RWPE2 (cell line): ENCODE measurements at places on chromosomes 7 and 10.

- DNase-seq, result no peak
Measured at GRCh38 chr10:81872206-81872862, 2.7 kb upstream of the NRG3 start.

DNA sequence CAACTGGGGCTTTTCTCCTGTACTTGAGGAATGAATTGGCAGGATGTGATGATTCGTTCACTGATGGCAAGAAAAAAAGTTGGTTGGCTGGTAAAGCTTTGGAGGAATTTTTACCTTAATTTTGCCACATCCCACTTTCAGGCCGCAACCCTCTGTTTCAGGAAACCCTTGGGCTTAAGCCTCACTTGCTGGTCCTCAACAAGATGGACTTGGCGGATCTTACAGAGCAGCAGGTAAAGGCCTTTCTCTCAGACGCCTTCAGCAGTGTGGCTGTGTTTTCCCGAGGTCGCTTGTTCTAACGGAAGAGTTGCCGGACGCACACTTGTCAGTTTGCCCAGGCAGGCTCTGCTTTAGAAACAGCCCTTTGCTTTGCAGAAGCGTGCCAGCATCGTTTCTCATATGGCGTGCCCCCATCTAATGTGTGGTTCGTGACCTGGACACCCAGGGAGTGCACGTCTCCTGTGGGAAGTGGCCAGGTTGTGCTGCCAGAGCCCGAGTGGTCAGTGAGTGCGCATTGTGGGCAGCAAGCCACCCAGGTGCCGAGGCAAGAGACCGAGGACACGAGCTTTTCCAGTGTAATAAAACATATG, 2.2 kb downstream of the MTG1 start:
- peak; percentile 27 for DNase-seq

- DNase-seq, result no peak
Measured at GRCh38 chr10:123166618-123167017, 12.4 kb downstream of the BUB3 start.

GRCh38 chr10:75083972-75084833, 27.3 kb upstream of the SAMD8 start:
- no peak for DNase-seq

DNA sequence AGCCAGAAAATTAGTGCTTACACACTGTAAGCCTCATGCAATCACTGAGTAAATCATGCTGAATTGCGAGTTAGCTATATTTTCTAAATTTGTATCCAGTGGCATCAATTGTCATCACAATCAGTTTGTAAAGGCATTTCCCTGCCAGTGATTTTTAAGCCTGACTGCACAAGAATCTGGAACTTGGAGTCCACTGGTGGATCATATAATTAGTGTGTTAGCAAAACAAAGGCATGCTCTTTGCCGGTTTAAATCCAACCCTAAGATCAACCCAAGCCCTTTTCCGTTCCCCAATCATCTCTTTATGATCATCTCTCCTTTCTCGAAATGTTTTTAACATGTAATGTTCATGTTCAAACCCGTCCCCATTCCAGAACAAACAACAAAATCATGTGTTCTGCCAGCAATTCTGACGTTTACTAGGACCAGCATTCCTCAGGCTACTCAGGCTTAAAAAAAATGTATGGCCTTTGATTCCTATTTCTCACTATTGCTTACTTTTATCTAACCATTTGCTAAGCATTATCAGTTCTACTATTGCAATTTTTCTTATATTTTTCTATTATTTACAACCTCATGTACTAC, 649.2 kb downstream of the SORCS1 start:
- DNase-seq, result no peak

DNA sequence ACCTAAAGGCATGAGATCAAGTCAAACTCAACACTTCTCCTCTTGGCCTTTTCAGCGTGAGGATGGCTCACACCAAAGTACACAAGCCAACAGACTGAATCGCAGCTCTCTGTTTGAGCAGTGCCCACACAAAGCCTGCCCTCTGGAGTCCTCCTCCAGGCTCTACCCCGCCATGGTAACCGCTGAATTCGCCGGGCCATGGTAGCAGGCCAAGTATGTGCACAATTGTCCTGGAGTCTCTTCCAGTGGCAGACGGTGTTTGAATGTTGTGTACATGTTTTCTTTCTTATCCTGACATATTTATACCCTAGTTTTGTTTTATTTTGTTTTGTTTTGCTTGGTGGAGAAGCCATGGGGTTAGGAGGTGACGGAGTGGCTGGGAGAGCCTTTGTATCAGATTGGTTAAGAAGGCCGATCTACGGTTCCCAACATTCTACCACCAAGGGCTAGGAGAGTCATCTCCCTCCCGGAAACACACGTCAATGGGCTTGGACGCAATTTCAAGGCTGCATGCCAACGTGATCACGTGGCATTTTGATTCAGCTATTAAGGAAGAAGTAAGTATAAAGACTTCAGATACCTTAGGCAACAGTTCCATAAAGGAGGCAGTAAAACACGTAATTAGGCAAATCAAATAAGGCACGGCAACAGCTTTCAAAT, 12.1 kb upstream of the SHH start:
- DNase-seq, result peak; percentile 69

GRCh38 chr7:25117226-25118047, 7.6 kb downstream of the CYCS start:
- DNase-seq, result no peak
